ENCODE measurements at places on chromosomes 1 and 21. TPM values are rescaled to one million over a fixed set of nuclear protein-coding genes. Genes with fewer than 3 reads are reported as not detected.
A peak's percentile ranks its signal among the peaks of the same experiment; 100 is the strongest.

- no peak for DNase-seq
These were observed 595 bp downstream of the AK2 start for GRCh38 chr1:33036051-33036525.

DNA sequence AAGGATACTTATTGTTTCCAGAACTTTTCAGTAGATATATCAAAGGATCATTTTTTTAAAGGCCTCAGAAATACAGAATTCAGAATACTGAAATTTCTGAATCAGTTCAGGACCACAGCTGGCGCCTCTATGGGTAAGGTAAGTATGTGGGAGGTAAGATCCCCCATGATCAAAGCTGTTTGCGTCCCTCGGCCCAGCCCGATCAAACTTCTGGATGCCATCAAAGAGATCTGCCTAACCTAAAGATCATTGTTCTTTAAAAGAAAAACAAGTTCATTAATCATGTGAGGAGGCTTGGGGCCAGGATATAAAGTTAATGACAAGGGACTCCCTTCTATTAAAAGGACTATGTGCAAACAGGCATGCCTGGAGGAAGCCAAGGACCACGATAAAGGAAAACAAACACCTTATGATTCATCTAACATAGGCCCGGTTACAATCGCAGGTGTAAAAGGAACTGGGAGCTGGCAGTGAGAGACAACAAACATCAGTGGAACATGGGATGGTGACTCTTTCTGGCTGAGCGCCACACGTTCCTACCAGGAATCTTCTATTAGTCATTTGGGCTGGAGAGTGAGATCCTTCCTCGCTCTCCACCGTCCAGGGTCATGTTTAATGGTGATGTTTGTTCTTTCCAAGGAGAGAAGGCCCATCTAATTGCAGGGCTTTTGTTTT, 2.8 kb upstream of the BACE2 start:
- DNase-seq = peak; percentile 80

DNA sequence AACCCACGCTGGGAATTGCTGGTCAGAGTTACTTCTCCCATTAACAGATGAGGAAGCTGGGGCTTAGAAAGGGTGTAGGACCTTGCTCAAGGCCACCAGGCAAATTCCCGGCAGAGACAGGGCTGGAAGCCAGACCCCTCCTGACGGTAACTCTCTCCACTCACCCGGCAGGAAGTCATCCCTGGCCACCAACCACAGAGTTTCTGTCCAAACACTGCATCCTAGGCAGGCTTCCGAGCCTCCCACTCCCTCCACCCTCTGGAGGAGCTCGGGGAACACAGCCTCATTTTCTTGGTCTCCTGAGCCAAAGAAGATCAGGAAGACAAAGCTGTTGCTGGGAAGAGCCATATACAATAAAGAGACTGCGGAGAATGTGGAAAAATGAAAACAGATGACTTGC, 25.0 kb upstream of the ZNF436 start:
- no peak for DNase-seq

DNA sequence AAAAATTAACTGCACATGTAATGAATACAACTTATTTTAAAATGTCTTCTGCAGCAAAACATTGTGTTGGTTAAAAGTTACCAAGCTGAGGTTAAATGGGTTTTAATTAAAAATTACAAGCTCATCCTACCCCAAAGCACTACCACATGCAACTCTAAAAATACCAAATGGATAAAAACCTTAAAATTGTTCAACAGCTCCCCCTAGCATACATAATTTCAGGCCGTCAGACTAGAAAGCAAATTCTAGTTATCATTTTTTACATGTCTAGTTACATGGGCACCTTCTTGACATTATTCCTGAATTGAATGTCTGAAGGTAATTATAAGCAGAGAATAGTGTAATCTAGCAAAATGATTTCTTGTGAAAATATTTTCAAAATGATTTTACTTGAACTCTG, 176.5 kb downstream of the C1orf21 start:
- DNase-seq = no peak

Gene GBP4
- total RNA-seq = 0.35 TPM

DNA sequence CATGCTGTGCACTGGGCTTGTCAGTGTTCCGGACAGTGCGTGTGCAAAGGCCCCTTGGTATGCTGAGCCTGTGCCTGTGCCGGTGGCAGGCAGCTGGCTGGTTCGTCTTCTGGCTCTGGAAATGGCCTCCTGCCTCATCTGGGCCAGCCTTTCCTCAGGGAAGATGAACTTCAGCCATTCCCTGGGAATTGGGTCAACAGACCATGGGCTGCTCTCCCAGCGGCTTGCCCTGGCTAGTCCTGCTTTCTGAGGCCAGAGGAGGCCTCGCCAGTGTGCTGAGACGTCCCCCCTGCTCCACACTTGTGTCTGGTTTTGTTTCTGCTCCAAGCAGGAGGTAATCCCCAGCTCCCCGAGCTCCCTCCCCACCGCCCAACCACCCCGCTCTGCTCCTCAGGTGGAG, 32.6 kb upstream of the RD3 start:
- DNase-seq = no peak

GRCh38 chr1:228958121-228958520, 222.8 kb downstream of the RHOU start:
- DNase-seq = no peak

DNA sequence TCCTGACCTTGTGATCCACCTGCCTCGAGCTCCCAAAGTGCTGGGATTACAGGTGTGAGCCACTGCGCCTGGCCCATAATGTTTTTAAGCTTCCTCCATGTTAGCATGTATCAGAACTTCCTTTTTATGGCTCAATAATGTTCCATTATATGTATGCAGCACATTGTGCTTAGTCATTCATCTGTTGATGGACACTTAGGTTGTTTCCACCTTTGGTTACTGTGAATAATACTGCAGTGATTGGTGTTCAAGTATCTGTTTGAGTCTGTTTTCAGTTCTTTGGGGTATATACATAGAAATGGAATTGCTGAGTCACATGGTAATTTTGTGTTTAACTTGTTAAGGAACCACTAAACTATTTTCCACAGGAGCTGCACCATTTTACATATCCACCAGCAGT, 17.7 kb downstream of the CMPK1 start:
- DNase-seq = no peak
